ENCODE measurements at places on chromosomes 2 and 18.
A peak's percentile ranks its signal among the peaks of the same experiment; 100 is the strongest.

GRCh38 chr2:58680755-58681310 is 439.7 kb upstream of the FANCL start:
- no peak for DNase-seq

GRCh38 chr2:114083717-114084387 is 194.0 kb downstream of the ACTR3 start:
- DNase-seq, result no peak

DNA sequence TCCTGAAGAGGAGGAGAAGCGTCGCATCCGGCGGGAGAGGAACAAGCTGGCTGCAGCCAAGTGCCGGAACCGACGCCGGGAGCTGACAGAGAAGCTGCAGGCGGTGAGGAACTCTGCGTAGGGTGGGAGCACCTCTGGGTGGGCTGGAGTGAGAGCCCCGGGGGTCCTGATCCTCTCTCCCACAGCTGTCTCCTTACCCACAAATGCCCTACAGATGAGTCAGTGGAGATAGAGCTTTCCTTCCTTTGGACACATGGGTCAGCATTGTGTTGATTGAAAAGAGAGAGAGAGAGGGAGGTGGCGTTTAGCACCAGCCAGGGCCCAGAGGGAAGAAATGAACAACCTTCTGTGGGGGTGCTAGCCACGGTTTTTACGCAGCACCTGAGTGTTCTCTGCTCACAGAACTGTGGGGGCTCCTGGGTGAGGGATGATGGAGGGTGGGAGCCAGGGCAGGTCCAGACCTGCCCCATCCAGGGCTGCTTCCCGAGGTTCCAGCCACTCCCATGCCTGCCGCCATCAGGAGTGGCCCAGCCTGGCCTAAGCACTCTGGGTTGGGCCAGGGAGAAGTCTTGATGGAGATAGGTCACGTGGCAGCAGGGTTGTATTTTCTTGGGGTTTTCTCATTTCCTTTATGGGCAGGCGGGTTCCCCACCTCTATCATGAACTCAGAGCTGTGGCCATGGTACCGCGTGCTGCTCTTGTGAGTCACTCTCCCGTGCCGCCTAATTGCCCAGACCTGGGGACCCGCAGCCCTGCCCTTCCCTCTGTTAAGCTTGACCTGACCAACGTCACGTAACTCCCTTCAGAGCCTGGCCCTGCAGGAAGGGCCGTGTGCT is 16.3 kb downstream of the FOSL2 start:
- peak; percentile 64 for DNase-seq

- no peak for DNase-seq
Measured at GRCh38 chr2:55888936-55889335, 34.6 kb downstream of the EFEMP1 start.

DNA sequence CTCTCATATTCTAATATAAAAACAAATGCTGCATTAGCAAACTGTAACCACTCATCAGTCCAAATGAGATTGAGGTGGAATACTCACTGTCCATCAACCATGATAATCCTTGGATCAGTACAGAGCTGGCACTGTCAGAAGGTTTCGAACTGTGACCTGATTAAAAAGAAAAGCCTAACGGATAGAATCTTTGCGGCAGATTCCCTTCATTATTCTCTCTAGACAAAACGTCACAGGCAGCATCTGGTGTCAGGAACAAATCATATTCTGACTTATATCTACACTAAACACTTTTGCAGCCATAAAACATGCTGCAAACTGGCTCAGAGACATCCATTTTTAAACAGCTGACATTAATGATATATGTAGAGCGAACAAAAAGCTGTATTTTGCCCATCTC is 677.7 kb upstream of the NXPH2 start:
- DNase-seq, result no peak

GRCh38 chr2:166439078-166439477 is 55.0 kb downstream of the SCN7A start:
- DNase-seq, result no peak

GRCh38 chr2:105744091-105744908 is 412 bp upstream of the NCK2 start:
- DNase-seq, result peak; percentile 62

- no peak for DNase-seq
Measured at GRCh38 chr2:160836755-160837154, 323.5 kb upstream of the TANK start.

GRCh38 chr2:222239091-222239490 is 59.7 kb downstream of the PAX3 start:
- no peak for DNase-seq

DNA sequence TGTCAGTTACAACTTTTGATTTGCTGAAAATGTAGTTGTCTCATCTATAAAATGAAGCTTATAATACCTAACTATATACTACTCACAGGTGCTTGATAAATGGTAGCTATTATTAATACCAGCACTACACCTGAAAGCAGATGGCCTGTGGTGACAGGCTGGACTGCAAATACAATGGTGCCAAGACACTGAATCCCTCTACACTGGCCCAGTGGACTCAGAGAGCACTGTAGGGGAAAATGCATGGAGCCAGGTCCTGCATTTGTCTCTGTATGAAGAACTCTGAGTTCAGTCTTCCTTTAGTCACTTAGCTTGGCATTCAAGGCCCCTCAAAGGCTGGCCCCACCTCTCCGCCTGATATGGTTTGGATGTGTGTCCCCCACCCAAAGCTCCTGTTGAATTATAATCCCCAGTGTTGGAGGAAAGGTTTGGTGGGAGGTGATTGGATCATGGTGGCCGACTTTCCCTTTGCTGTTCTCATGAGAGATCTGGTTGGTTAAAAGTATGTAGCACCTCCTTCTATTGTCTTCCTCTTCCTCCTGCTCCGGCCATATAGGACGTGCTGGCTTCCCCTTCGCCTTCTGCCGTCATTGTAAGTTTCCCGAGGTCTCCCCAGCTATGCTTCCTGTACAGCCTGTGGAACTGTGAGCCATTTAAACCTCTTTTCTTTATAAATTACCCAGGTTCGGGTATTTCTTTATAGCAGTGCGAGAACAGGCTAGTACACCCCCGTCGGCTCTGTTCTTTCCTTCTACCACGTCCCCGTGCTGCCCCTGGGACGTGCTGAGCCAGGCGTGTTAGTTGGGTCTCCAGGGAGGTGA is 11.1 kb upstream of the NTSR2 start:
- DNase-seq, result no peak

- no peak for DNase-seq
Measured at GRCh38 chr2:121599963-121600651, 49.2 kb downstream of the CLASP1 start.

DNA sequence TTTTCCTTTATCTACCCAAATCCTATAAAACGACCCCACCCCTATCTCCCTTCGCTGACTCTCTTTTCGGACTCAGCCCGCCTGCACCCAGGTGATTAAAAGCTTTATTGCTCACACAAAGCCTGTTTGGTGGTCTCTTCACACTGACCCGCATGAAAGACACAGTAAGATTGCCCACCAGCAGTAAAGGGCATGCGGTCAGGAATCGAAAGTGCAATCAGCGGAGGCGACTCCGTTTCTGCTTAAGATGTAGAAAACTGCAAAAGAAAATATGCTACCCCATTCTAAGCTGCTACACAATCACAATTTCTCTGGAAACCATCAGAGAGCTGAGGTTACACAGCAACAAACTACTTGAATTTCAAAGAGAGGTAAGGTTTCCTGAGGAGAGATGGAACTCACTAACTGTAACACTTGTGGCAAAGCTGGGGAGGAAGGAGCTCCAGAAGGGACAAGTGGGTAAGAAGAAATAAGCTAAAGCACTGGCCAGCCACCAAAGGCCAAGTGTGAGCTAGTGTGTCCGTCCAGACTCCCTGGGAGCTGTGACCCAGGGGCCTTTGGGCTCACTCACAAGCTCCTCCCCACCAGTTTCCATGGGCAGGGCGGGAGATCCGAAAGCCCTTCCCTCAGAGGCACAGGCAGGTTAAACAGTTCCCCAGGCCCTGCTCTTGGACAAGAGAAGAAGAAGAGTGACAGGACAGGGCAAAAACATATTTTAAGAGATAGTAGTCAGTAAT is 72.8 kb upstream of the TGFA start:
- DNase-seq, result no peak

DNA sequence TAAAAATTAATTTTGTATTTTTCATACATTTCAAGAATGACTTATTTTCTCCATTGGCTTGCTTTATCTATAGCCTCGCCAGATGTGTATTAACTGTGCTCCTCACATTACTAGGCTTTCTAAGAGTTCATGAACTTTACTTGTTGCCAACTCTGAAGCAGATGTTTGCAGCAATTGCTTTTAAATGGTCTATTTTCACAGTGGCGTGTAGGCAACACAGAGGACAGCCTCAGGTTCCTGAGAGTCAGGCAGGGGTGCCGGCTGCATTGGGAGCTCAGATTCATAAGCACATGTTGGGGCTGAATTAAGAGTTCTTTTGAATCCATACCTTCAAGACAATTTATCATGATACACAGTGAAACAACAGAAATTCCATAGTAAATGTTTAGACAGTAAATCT is 179.2 kb upstream of the PXDN start:
- no peak for DNase-seq

GRCh38 chr2:80080957-80081356 is 223.6 kb downstream of the LRRTM1 start:
- no peak for DNase-seq

- DNase-seq, result no peak
Measured at GRCh38 chr2:191008286-191008685, 5.7 kb downstream of the STAT1 start.

- DNase-seq, result peak; percentile 20
Measured at GRCh38 chr2:236177967-236178889, 10.0 kb upstream of the GBX2 start.

DNA sequence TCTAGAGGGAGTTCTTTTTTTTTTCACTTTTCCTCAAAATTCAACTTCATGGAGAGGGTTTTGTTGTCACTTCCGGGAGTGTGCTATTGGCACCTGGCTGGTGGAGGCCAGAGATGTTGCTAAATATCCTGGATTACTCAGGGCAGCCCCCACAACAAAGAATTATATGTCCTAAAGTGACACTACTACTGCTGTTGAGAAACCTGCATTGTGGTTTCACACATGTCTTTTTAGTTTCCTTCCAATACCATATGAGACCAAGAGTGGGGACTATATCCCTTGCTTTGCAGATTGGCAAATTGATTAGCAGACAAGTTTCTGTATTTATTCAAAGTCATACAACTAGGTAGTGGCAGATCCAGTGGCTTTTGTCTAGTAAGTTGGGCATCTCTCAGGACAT is 826.8 kb downstream of the TRIB2 start:
- no peak for DNase-seq

GRCh38 chr2:174590928-174591648 is 6.5 kb downstream of the WIPF1 start:
- DNase-seq, result peak; percentile 3

DNA sequence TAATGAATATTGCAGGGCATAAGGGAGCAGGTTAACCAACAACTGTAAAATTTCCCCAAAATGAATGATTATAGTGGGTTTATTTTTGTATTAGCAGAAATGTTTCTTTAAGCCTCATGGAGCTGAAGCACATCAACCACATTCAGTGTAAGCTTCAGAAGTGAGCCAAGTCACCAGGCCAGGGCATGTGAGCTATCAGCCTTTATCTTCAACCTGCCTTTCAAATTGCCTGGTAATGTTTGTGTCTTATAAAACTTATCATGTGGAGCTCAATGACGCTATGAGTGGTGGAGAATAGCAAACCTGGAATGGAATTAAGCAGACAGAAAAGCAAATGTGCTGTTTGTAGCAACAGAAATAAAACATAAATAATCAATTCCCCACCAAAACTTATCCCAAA is 1068.4 kb downstream of the LRP1B start:
- no peak for DNase-seq

GRCh38 chr18:23498877-23499276 is 4.4 kb upstream of the RMC1 start:
- DNase-seq, result peak; percentile 79

DNA sequence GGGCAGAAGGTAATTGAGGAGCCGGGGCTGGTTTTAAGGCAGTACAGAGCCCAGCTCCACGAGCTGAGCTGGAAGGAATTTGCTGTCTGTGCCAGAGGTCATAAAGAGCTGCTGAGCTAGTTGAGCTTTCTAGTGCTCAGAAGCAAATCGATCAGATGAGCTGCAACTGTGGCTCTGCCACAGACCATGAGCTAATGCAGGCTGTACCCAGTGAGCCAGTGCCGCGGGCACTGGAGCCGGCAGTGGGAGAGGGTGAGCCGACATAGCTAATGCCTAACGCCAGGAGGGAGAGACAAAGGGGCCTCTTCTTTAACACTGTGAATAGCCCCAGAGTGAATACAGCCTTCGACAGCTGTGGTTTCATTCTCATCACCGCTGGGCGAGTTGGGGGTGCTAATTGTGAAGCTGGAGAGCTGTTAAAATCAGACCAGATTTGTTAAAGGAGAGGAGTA is 410.1 kb upstream of the TCF4 start:
- DNase-seq, result no peak

Measured in stimulated activated CD4-positive, alpha-beta T cell treated with anti-CD3 and anti-CD28 coated beads, Interleukin-4, amount 100 ng/mL, for 24 hours (primary cell).